ENCODE measurements at places on chromosomes 2 and 18. TPM values are rescaled to one million over a fixed set of nuclear protein-coding genes. Genes with fewer than 3 reads are reported as not detected.

MAPRE2 gene
- 6.2 TPM for polyA plus RNA-seq

MSH2 gene
- polyA plus RNA-seq: 4.9 TPM

OTX1 gene
- 0.01 TPM for polyA plus RNA-seq

CYRIA gene
- polyA plus RNA-seq: 2.2 TPM

C18orf54 gene
- 3.1 TPM for polyA plus RNA-seq

DSC3 gene
- 0.27 TPM for polyA plus RNA-seq

FTCDNL1 gene
- 0.81 TPM for polyA plus RNA-seq

GBX2 gene
- not detected for polyA plus RNA-seq

GAL3ST2 gene
- not detected for polyA plus RNA-seq

TMEM198 gene
- 1.8 TPM for polyA plus RNA-seq

TMEM247 gene
- not detected for polyA plus RNA-seq

CSRNP3 gene
- polyA plus RNA-seq: 3.7 TPM

SMIM21 gene
- polyA plus RNA-seq: 0.04 TPM

DPP10 gene
- polyA plus RNA-seq: 1.6 TPM

Measured in small intestine (tissue), 16 donors.